ENCODE measurements at places on chromosomes 12 and 14.

- DNase-seq: no peak
Observed at GRCh38 chr12:124661341-124661740, 93.9 kb upstream of the NCOR2 start.

GRCh38 chr14:93454224-93454623 lies 23.5 kb downstream of the UNC79 start:
- no peak for DNase-seq

DNA sequence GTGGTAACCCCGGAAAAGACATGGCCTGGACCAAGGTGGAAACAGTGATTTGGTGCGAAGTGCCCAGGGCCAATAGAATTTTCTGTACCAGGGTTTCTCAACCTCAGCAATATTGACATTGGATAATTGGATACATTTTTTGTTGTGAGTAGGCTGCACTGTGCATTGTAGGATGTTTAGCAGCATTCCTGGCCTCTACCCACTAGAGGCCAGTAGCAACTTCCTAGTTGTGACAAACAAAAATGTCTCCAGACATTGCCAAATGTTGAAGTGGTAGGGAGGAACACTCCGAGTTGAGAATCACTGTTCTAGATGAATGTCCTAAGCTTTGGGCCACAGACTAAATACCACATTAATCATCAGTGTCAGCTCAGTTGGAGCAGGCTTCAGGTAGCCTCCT lies 6.2 kb upstream of the CGRRF1 start:
- peak; percentile 22 for DNase-seq

- DNase-seq: no peak
Observed at GRCh38 chr14:29232153-29232552, 465.6 kb downstream of the FOXG1 start.

- no peak for DNase-seq
Observed at GRCh38 chr12:124828264-124829007, 35.2 kb downstream of the SCARB1 start.

GRCh38 chr12:100141998-100142850 lies 450 bp downstream of the BLTP3B start:
- peak; percentile 46 for DNase-seq

DNA sequence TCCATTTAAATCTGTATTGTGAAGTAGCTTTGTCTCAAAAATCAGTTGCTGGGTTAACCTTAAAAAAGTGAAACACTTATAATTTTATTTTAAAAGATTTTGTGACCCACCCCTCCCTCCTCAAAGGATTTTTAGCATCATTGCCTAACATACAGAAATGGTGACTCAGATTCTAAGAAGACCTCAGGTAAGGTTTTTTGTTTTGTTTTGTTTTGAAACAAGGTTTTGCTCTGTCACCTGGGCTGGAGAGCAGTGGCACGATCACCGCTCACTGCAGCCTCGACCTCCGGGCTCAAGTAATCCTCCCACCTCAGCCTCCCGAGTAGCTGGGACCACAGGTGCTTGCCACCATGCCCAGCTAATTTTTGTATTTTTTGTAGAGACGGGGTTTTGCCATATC lies 74.2 kb downstream of the GNS start:
- no peak for DNase-seq

DNA sequence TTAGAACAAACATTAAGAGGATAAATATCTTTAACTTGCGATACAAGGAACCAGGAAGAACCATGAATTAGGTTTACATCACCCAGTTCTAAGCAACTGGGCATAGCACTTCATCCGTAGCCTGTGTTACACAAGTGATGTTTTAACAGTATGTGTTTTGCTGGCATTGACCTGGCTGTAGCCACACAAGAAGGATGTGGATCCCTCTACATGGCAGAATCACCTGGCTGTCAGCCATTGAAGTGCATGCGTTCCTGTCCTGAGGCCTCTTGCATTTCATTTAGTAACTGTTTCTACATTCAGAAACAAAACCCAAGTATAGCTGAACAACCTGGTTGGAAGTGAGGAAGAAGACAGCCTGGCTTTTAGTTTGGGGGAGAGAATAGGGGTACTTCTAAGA lies 72.2 kb downstream of the TGFB3 start:
- no peak for DNase-seq

DNA sequence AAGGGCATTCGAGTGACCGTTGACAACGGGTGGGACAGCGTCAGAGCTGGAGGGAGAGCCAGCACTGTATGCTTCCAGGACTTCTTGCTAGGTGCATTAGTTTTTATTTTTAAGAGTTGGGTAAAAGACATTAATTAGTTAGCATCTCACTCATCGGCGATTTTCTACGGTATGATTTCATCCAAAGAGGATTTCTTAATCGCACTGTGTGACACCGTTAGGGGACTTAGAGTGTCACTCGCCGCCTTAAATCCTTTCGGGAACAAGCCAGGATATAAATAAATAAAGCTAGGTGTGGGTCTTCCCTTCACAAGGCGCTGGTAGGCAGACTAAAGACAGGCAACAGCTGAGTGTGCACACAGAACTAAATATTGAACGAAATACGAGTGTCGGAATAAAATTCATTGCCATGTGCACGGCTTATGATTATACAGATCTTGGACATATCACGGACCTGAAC lies 869 bp upstream of the NOVA1 start:
- DNase-seq: no peak

DNA sequence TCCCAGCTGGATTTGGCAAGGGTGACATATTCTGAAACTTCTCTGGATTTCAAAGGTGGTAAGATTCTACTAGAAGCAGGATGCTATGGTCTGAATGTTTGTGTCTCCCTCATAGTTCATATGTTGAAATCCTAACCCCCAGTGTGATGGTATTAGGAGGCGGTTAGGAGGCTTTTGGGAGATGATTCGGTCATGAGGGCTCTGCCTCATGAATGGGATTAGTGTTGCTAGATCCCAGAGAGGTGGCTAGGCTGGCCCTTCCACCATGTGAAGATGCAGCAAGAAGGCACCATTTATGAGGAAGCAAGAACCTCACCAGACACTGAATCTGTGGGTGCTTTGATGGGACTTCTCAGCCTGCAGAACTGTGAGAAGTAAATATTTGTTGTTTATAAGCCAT lies 11.0 kb upstream of the PEX5 start:
- DNase-seq: no peak

DNA sequence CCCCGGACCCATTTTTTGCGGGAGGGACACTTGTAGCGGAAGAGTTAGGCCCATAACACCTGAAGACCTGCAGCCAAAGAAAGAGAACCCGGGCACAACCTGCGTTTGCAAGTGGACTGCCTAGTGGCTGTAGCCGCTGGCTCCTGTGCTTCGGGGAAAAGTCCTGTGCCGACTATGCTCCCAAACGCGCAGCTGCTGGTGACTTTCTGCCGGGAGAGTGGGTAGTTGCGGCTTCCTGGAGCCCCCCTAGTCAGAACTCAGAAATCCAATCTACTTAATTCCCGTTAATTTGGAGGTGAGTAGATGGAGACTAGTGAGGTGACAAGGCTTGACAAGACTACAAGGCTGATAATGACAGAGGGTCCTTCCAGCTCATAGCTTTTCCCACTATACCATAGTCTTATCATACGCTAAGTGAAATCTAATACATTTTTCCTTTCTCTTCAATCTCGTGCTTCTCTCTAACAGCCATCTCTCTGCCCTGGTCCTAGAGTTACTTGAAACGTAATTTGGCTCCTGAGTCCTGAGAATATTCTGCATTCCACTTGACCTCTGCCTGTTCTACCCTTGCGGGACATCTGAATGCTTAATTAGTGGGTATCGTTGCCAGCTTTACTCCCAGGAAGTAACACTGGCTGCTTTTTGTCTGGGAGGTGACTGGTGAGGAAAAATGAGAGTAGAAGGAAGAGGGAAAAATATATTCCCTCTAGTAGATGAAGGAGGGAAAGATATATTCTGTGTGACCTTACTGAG lies 556 bp downstream of the MTHFD1 start:
- DNase-seq: peak; percentile 60

GRCh38 chr14:52609445-52610044 lies 56.9 kb downstream of the GPR137C start:
- no peak for DNase-seq

GRCh38 chr12:46234000-46234399 lies 34.8 kb downstream of the SLC38A1 start:
- peak; percentile 21 for DNase-seq

DNA sequence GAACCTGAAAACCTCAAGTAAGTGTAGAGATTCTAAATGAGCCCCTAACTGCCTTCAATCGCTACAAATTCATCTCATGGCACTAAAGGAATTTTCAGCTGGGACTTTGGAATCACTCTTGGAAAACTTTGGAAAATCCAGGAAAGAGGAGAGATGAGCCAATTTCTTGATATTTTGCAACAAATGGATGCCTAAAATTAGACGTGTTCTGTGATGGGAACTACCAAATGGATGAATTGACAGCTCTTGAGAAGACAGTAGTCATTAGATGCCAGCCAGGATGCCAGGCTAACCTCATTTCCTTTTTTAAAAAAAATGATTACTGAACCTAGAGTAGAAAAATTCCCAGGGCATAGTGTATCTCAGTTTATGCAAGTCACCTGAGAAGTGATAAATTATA lies 78.3 kb downstream of the NPAS3 start:
- DNase-seq: no peak

Data from Kasumi-1 (cell line).